ENCODE measurements at places on chromosomes 6 and 20.

- DNase-seq: no peak
Measured at GRCh38 chr6:1175877-1176276, 136.0 kb upstream of the FOXQ1 start.

DNA sequence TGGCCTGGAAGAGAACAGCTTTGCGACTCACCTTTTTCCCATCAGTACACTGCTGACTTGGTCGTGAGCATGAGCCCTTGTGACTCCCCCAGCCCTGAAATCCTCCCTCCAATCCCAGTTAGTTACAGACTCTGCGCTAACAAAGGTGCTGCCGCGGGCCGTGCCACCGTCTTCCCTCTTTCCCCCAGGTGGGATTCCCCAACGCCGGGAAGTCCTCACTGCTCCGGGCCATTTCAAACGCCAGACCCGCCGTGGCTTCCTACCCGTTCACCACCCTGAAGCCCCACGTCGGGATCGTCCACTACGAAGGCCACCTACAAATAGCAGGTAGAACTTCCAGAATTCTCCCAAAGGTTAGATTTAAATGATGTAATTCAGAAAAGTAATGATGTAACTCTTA, 16.1 kb downstream of the MTG2 start:
- DNase-seq: no peak

DNA sequence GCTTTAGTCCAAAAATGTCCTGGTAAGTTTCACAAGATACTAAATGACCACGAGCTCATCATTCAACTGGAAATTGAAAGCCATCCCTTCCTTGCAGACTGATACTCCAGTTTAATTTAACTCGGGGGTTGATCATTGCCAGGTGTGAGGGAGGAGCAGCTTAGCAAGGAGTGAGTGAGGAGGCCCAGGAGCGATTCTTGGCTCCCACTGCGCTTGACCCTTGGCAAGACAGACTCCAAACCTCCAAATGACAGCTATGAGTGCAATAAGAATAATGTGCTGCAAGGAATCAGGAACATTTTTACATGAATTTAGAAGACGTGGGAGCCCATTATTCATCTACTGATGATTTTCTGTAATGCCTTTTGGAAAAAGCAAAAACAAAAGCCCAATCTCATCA, 64.9 kb downstream of the LAMA4 start:
- DNase-seq: peak; percentile 93

DNA sequence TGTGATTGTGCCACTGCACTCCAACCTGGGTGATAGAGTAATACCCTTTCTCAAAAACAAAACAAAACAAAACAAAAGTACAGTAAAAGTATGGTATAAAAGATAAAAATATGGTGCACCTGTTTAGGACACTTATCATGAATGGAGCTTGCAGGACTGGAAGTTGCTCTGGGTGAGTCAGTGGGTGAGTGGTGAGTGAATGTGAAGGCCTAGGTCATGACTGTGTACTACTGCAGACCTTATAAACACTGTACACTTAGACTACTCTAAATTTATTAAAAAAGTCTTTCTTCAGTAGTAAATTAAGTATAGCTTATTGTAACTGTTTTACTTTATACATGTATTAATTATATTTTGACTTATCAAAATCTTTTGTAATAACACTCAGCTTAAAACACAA, 46.0 kb downstream of the ZFP64 start:
- no peak for DNase-seq

All from fibroblast of skin of abdomen (primary cell).